Activated CD8-positive, alpha-beta memory T cell treated with anti-CD3 and anti-CD28 coated beads for 1 hour (primary cell): ENCODE measurements at places on chromosomes 11 and 22.
A peak's percentile ranks its signal among the peaks of the same experiment; 100 is the strongest.

- no peak for DNase-seq
Observed at GRCh38 chr11:120298461-120298860, 26.6 kb upstream of the TLCD5 start.

GRCh38 chr11:65381716-65382032, 772 bp downstream of the SLC25A45 start:
- DNase-seq: no peak

DNA sequence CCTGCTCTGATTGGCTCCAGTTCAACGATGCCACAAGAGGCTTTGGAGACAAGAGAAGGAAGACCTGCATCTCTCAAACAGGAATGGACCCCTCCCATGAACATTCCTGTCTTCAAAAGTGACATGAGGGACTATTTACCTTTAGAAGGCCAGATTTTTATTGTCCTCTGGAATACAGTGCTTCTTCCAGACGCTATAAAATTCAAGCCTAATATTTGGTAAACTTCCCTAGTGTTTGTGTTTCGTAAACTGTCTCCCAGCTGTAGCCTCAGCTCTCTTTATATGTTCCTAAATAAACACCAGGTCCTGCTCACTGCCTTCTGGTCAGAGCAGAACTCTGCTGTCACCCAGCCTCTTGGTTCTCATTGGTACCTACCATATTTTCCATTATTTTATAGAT, 157.8 kb downstream of the CCDC34 start:
- no peak for DNase-seq

- DNase-seq: no peak
Observed at GRCh38 chr11:34443136-34443535, 4.4 kb downstream of the CAT start.

DNA sequence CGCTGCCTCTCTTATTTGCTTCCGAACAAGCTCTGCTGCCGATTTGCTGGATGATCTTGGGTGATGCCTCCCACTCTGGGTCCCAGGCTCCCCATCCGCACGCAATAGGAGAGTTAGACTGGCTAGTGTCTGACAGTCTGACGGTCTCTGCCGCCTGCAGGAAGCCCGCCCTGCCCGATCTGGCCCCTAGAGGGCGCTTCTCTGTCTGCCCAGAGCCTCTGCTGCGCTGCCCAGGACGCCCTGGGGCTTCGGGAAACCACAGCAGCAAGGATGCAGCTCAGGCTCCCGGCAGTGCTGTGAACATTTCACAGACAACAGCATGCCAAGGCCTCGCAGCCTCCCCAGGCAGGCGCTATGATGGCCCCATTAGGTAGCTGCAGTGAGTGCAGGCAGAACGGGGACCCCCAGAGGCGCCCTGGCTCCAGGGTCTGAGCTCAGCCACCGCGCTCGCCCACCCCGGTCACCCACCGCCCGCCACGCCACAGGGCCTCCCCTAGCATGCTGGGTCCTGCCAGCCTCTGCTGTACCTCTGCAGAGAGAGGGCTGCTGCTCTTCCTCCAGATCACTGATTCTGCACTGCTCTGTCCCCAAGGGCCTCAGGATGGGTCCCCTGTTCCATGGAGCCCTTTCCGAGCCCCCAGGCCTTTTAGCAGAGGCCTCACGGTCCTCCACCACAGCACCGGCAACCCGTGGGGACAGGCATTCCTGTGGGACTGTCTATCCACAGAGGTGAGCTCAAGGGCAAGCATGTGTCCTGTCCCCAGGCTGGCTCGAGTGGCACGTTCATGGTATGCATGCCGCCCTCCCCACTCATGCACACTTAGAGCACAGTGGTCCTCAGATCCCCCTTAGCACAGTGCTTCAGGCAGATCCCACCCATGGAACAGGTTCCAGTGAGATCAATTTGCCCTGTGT, 4.3 kb upstream of the BAIAP2L2 start:
- DNase-seq: peak; percentile 58
